ENCODE measurements at places on chromosomes 1 and 21.

DNA sequence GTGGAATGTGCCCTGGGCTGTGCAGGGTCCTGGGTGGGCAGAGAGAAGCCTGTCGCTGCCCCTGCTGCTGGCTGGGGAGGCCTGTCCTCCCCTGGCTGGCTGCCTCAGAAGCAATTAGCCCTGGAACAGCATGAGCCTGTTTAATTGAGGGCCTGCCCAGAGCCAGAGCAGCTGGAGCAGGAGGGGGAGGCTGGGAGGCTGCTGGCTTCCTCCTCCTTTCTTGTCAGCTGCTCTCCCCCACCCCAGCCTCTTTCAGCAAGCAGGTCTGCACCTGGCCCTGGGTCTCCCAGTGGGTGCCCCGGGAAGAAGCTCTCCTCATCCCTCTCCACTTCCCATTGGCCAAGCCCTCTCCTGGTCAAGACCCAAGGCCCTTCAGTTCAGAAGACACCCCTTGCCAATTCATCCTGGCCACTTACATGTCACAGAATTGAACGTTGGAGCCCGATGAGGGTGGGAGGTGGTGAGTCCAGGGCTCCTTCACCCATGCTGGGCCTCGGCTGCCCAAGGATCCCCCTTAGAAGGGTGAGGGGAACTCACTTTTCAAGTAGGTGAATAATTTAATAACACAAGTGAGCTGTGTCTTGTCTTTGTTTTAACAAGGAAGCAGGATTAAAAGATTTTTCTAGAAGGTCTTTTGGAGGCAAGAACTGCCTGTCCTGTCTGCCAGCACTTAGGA is 13.2 kb downstream of the AMPD2 start:
- peak; percentile 8 for DNase-seq

DNA sequence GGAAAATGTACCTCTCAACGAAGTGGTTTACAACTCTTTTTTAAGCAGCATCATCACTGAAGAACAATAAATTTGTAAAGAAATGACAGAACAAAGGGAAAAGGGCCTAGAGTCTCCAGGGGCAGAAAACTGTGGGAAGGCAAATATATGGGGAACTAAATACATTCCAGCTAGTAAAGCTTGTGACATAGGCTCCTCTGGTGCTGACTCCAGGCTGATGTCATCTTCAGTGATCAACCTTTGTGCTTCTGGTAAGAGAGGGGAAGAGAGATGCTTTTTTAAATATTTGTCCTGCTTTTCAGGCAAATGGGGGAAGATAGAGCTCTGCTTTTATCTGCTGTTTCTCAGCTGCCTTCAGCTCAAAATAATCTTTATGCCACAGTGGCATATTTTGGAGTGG is 323.2 kb downstream of the LRRIQ3 start:
- DNase-seq = no peak

DNA sequence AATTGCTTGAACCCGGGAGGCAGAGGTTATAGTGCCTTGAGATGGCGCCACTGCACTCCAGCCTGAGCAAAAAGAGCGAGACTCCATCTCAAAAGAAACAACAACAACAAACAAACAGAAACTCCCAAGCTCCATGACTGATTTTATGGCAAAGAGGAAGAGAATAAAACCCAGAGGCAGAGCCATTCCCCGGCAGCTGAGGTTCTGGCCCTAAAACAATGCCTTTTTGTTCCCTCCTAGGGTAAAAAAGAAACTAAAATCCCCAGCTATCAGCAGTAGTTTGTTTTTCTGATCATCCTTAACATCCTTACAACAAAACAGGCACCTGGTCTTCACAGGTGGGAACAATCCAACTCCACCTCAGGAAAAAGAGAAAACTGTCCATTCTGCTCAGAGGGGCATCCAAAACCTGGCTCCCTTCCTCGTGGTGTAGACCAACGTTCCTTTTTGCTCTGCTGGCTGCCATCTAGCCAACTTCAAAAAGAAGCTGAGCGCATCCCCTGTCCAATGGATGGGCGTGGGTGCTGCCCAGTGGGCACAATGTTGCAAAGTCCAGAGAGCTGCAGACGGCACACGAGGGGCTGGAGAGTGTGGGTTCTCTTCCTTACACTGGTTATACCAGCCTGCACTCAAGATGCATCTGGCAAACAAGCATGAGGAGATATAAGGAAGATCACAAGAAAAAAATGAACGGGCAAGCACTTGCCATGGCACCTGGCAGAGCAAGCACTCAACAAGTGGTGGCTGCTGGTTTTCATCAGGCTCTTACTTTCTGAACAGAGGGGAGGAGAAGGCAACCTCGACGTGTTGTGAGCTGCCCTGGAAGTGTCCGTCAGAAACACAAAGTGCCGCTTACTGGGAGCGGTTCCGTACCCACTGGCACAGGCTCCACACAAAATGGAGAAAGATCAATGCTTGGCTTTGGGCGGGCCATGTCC is 54.7 kb downstream of the SLC66A1 start:
- DNase-seq = no peak

DNA sequence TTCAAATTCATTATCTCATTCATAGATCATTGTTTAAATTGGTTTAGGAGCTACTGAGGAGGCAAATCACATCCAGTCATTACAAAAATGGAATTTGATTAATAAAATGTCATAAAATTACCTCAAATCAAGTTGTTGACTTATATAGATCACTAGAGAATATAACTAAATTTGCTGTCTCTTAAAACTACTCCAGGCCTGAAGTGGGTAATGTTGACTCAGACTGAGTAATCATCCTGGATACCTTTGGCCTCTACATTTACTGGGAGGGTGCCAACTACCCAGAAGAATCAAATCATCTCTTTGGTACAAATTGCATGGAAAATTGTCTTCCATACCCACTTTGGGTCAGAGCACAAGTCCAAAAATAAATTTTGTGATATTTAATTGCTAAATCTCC is 191.2 kb upstream of the GREM2 start:
- no peak for DNase-seq

- no peak for DNase-seq
These were observed 35.9 kb downstream of the CD46 start for GRCh38 chr1:207787776-207788175.

GRCh38 chr1:152811671-152812070 is at the start of gene LCE1B:
Gene LCE1B, plus strand, starts transcription at chr1:152811971. Its CDS starts 476 bp downstream, at chr1:152812447.
- DNase-seq = no peak

DNA sequence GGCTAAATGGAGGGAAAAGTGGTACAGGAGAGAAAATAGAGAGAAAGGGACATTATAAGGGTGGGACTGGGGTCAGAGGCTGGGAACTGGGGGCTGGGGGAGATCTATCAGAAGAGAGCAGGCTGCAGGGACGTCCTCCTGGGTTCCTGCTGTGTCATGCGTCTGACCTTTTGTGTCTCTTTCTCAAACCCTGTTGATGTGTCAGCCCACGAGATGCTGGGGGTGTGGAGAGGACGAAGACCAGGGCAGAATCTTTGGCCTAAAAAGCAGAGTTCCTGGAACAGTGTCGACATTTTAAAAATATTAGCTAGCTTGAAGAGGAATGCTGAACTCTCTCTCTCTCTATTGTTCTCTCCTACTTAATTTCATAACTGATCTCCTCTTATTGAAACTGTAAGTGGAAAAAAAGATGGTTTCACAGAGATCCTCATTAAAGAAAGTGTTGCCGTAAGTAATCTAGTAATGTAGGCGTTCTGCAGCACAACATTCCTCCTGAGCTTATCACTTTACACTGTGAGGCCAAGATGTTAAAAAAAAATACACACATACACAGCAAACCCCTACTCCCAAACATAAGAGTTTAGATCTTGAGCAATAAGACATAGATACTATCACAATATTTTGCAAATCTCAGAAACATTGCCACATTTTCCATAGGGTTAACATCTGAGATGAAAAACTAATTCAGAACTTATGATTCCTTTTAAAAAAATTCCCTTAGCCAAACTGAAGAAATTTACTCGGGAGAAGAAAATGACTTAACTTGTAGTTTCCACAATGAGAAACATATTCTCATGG is 52.6 kb downstream of the RUNX1 start:
- no peak for DNase-seq

- DNase-seq = no peak
These were observed 142.5 kb downstream of the ZNF648 start for GRCh38 chr1:181918880-181919525.
